ENCODE measurements at places on chromosomes 7 and 10.

GRCh38 chr7:100432621-100433275 is 3.1 kb downstream of the MEPCE start:
- DNase-seq, result no peak

GRCh38 chr10:125151553-125152449 is 8.6 kb downstream of the CTBP2 start:
- DNase-seq, result no peak

DNA sequence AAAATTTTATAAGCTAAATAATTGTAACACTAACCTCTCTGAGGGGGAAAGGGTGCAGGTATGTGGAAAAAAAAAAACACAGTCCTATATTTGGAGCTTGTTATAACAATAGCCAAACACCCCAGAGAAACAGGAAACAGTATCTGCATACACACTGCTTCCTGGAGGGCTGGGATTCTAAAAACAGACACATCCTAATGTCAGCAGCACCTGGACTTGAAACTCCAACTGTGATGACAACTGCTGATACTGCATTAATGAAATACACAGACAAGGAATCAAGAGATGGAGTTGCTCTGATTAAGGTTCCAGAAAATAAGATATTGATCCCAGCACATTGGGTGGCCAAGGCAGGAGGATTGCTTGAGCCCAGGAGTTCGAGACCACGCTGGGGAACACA is 9.3 kb downstream of the DAGLB start:
- no peak for DNase-seq

- no peak for DNase-seq
Measured at GRCh38 chr7:99116144-99116543, 27.8 kb downstream of the SMURF1 start.

DNA sequence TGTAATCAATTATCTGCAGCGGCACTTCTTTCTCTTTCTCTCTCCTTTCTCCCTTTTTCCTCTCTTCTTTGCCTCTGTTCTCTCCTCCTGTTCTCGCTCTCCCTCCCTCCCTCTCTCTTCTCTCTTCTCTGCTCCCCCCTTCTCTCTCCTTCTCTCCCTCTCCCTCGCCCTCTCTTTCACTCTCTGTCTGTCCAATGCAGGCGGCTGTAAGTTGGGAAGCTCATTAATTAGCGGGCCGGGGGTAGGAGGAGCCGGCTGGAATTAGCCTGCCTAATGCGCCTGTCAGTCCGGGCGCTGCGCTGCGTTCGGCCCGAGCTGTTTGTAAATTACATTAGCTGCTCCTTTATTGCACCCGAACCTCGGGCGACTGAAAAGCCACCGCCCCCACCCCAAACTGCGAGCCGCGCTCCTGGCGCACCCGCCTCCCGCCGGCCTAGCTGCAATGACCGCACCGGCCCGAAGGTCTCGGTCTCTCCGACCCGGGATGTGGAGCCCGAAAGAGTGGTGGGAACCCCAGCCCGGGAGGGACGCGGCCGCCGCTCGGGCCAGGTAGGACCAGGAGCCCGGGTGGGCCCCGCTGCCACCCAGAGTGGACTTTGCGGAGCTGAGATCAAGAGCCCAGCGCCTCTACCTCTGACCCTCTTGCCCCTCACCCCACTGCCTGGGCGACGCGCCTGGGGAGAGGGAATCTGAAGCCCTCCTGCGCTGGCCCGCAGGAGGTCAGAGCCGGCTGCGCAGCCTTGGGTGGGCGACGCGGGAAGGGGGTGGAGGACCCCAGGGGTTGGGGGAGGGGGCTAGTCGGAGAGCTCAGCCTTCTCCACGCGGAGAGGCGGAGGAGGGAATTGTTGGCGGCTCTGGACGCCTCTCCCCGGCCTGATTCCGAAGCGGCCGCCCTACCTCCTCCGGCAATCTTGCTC is at the start of gene LBX1:
LBX1 (minus strand) TSS at position 198 of the 917 bp plus-strand sequence. CDS start 648 bp downstream, outside the sequence.
- DNase-seq, result no peak
